ENCODE measurements at places on chromosomes 11 and 22.
A peak's percentile ranks its signal among the peaks of the same experiment; 100 is the strongest.

DNA sequence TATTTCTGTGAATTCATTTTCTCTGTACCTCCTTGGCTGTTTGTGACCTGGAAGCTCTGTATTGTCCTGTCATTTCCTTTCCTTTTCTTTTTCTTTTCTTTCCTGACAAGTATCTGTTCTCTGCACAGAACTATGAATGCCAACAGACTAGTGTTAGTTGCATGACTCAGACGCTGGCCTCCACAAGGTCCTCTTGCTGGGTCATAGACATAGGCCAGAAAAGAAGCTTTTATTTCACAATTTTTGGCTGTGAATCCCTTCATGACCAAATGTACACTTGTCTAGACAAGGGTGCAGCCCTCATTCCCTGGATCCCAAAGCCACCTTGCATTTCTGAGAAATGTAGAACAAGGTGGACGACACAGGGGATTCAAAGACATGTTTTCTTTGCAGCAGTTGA lies 104.1 kb upstream of the MTNR1B start:
- no peak for DNase-seq

GRCh38 chr11:77113382-77114088 lies 10.9 kb downstream of the OMP start:
- DNase-seq, result peak; percentile 54

DNA sequence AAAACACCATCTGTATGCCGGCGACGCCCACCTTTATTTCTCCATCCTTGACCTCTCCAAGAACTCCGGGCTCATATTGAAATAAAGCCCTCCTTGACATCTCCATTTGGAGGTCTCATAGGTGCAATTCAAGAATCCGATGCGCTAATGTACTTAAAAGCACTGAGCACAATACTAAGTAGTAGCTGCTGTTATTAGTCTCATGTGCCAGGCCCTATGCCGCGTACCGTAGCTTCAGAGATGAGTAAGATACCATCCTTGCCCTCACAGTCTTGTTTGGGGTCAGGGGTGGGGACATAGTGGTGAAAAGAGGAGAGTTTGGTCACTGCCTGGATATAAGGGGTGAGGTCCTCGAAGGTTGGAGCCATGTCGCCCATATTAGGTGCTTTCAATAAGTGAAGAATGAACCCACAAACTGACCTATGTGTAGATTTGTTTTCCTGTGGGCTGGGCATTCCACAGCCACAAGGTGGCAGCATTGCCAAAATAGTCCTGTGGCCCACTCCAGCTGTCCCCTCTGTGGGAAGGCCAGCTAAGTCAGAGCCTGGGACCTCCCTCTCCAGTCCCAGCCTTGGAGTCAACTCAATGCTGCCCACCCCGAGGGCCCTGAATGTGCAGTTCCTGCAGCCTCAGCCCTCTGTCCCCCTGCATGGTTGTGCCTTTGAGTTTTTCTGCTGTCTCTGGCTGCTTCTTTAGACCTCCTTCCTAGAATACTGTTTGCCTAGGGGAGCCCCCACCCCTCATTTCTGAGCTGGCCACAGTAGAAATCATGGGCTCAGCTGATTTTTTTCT lies 6.5 kb downstream of the DCPS start:
- DNase-seq, result peak; percentile 73

DNA sequence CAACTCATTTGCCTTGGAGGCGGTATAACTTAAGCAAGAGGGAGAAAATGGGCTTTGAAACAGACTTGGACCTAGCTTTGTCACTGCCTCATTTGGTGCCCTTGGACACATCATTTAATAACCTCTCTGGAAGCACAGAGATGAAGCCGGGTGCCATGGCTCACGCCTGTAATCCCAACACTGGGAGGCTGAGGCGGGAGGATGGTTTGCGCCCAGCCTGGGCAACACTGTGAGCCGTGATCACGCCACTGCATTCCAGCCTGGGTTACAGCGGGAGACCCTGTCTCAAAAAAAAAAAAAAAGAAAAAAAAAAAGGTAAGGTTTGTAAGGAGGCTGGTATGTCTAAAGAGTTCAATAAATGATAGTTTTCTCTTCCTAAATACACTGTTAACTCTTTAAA lies 806 bp downstream of the COA4 start:
- peak; percentile 27 for DNase-seq

DNA sequence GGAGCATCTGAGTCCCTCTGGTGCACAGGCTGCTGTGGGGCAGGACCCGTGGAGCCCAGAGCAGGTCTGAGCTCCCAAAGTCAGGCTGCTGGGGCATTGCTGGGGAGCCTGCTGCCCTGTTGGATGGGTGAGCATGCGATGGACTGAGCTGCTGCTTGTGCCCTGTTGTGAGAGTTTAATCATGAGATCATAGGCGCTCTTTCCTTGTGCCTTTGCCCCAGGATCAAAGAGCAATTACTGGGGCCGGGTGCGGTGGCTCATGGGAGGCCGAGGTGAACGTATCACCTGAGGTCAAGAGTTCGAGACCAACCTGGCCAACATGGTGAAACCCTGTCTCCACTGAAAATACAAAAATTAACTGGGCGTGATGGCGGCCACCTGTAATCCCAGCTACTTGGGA lies 37.5 kb downstream of the MUC6 start:
- DNase-seq, result no peak

DNA sequence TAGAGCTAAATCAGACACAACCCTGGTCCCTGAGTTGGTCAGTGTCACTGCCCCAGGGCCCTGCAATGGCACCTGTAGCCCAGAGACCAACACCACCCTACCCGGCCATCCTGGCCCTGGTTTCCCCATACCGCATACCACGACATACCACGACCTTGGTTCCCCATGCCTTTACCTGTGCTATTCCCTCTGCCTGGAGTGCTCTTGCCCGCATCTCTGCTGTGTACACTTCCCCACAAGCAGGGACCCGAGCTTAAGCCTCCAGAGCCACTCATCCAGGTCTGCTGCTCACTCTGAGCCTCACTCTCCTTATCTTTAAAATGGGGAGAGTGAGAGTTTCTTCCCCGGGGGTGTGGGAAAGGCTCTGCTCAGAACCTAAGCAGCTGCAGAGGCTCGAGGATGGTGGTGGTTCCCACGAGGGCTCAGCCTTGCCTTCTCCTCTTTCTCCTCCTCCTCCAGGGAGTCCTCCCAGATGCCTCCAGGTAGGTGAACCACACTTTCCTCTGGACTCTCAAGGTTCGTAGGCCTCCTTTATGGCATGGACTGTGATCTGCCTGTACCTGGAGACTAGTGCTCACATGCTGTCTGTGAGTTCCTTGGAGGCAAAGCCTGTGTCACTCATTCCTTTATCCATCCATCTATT lies 48.1 kb downstream of the WNT7B start:
- no peak for DNase-seq

DNA sequence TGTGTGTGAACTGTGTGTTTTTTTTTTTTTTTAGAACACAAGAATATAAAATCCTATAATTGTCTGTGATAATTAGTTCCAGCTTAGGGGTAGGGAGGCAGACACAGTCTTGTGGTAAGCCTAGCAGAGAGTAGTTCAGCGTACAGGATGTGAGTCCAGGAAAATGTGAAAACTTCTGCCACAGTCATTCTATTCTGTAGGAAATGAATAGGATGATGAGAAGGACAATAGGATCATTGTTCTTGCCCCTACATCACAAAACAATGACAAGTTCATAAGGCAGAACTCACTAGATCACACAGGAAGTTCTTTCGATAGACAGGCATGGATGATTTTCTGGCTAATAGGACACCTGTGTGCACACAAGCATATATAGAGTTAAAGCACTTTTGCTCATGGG lies 132.2 kb downstream of the NAV2 start:
- no peak for DNase-seq

- no peak for DNase-seq
These were observed 137.4 kb upstream of the LARGE1 start for GRCh38 chr22:34057726-34058125.

DNA sequence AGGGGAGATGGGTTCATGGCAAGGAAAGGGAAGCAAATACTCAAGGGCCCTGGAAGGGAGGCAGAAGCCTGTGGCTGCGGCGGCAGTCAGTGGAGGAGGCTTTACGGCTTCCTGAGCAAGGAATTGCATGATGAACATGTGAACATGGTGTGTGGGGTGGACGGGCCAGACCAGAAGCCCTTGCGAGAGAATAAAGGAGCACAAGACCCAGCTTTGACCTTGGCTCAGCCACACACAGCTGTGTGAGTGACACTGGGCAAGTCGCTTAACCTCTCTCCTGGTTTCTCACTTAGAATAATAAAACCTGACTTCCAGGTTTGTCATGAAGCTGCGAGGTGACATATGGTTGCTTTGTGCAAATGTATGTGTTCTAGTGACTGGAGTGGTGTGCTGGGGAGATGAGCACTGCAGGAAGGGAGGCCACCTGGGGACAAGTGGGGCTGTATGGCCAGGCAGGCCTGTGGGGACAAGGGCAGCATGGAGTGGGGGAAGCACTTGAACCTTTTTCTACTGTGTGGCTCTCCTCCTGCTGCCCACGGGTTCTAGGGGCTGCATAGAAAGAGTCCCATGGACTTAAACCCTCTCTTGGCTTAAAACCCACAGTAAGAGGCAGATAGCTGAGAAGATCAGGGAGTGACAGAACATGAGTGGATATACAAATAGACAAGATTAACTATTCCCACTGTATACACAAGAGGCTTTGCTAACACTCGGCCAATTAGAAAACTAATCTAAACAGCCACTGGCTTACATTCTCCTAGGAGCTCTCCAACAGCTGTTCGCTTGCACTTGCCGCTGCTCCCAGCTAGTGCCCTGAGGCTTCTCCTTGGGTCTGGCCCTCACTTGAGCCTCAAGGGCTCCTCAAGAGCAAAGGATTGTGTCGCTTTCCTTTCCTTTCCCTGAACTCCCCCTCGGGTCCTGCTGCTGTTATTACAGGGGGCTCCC lies 67.3 kb upstream of the CDON start:
- no peak for DNase-seq

DNA sequence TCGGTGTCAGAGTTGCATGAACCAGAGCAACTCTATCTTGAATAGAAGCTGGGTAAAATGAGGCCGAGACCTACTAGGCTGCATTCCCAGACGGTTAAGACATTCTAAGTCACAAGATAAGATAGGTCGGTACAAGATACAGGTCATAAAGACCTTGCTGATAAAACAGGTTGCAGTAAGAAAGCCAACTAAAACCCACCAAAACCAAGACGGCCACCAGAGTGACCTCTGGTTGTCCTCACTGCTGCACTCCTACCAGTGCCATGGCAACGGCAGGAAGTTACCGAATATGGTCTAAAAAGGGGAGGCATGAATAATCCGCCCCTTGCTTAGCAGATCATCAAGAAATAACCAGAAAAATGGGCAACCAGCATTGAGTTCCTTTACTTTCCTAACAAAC lies 2.4 kb upstream of the KAT5 start:
- DNase-seq, result peak; percentile 45

GRCh38 chr11:95153857-95154246 lies 64.2 kb downstream of the ENDOD1 start:
- no peak for DNase-seq

GRCh38 chr11:125494974-125495725 lies 915 bp downstream of the FEZ1 start:
- DNase-seq, result peak; percentile 30

GRCh38 chr11:94130298-94131046 lies 1.8 kb downstream of the PANX1 start:
- DNase-seq, result peak; percentile 21

- DNase-seq, result no peak
These were observed 17.9 kb downstream of the IFITM10 start for GRCh38 chr11:1732418-1733008.

DNA sequence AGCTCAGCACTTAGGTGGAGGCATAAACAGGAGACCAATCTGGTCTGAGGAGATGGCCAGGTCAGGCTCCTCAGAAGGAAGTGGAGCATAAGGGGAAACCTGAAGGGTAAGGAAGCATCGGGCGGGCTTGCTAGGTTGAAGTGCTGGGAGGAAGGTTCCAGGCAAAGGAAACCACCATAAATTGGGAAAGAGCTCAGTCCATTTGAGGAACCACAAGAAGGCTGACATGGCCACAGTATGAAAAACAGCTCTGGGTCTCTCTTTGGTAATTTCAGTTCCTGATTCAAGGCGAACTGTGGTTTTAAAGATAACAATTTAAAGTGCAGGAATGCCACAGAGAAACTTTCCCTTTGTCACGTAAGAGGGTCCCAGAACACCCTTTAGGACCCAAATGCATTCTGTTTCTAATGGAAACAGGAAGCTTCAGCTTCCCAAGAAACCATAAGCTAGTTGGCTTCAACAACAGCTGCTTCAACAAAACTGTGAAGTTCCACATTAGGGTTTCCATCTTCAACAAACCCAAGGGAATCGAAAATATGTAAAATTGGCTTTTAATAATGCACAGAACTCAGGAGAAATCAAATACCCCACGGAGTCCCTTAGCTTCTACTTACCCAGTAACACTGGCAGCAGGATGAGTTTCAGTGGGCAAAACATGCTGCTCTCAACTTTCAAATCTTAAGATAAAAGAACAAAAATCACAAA lies 10.4 kb downstream of the JAML start:
- no peak for DNase-seq

DNA sequence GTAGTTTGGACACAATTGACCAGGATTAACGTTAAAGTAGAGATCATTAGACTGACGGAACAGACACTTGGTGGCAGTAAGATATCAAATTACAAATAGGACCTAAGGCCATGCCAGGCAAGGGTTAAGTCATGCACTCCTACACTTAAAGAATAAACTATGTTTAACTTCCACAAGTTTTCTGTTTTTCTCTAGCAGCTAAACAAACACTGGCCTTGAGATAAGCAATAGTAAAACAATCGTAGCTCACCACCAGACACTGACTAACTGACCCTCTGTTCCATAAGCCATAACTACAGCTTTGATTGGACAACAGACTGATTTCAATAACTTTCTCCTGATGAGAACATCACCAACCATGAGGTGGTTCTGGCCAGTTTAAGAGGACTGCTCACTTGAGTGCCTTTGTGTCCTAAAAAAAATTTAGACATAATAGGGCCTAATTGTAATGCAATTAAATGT lies 2.0 kb upstream of the CEP126 start:
- no peak for DNase-seq

DNA sequence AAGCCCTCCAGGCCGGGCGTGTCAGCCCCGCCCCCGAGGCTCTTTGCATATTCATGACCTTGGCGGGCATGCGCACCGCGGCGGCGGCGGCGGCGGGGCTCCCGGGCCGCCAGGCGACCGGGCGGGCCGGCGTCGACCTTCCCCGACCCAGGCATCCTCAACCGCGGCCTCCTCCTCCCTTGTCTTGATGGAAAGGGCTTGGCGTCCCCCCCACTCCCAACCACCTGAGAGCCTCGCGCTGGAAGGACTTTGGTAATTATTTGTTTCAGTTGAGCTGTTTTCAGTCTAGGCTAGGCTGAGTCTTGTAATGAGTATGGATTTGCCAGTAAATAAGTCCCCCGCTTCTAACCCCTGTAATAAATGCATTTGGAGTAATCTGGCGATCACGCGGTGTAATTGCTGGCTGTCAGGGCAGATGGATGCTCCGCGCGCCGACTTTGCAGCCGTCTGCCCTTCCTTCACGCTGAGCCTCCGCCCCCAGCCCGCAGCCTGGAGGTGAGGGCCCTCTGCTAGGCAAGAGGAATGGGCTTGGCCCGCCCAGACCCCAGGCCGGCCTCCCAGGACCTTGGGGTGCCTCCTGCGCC lies 25.2 kb downstream of the FLRT1 start:
- DNase-seq, result peak; percentile 32

GRCh38 chr11:102121329-102121728 lies 11.1 kb downstream of the YAP1 start:
- no peak for DNase-seq

GRCh38 chr11:79236541-79236971 lies 204.3 kb downstream of the TENM4 start:
- no peak for DNase-seq

- DNase-seq, result no peak
These were observed 78.8 kb downstream of the C11orf65 start for GRCh38 chr11:108388576-108388975.

GRCh38 chr22:46829941-46830715 lies 67.7 kb downstream of the TBC1D22A start:
- DNase-seq, result no peak
